ENCODE measurements at places on chromosomes 16 and 17.

- DNase-seq = no peak
These were observed 30.8 kb upstream of the DHX40 start for GRCh38 chr17:59534583-59534982.

DNA sequence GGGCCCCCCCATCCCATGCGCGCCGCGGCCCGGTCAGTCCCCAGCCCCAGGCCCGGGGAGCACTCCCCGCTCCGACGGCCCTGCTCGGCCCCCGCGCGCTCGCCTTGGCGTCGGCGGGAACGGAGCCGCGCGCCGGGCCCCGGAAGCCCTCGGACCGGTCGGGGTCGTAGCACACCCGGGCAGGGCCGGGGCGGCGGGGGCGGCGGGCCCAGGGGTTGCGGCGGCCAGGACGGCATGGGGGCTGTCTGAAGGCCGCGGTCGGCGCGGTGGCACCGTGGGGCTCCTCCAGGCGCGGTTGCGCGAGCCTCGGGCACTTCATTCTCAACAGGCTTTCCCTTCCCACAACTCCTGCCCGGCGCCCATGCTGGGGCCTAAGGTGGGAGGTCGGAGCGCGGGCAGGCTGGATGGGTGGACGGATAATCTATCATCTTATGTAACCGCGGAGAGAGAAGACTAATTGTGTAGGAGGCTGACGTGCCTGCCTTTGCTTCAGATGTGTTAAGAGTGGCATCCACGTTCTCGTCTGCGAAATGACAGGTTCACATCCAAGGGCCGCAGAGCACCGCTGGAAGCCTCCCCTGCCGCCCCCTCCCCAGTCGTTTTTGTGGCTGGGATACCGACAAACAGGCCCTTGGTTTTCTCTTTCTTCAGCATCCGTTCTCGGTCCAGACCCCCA, 708 bp downstream of the BAIAP2 start:
- no peak for DNase-seq

- DNase-seq = no peak
These were observed 12.3 kb upstream of the FAM83G start for GRCh38 chr17:19016881-19017280.

DNA sequence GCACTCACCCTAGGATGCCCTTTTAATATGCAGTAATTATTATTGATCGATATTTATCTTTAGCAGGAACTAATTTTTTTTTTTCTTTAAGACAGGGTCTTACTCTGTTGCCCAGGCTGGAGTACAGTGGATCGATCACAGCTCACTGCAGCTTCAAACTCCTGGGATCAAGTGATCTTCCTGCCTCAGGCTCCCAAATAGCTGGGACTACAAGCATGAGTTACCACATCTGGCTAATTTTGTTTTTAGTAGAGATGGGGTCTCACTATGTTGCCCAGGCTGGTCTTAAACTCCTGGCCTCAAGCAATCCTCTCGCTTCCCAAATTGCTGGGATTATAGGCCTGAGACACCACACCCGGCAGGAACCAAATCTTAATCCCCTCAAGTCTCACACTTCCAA, 29.3 kb downstream of the KIAA0753 start:
- no peak for DNase-seq

DNA sequence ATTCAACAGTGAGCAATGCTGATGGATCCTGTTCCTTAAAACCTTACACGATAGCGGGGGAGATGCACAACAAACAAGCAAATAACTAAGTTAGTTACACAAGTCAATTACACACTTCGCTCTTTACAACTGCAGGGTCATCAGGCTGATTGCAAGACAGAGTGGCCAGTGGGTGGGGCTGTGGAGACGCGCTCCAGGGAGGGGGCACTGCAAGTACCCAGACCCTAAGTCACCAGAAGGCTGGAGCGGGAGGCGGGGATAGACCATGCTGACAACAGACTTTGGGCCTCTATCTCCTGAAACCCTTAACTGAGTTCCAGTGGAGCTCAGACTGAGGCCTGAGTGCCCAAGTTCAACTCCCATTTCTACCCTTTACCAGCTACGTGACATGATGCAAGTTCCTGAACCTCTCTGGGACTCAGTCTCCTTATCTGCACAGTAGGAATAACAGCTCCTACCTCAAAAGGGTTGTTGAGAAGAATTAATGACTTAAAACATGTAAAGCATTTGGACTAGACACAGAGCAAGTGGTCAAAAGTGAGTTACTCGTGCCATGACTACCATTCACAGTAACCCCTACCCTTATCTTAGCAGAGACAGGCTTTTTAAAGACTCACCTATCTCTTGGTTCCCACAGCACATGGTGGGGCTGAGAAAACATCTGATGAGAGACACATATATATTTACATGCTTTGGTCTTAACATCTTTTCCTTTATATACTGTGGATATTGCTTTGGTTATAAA, 10.4 kb downstream of the CPPED1 start:
- DNase-seq = no peak

DNA sequence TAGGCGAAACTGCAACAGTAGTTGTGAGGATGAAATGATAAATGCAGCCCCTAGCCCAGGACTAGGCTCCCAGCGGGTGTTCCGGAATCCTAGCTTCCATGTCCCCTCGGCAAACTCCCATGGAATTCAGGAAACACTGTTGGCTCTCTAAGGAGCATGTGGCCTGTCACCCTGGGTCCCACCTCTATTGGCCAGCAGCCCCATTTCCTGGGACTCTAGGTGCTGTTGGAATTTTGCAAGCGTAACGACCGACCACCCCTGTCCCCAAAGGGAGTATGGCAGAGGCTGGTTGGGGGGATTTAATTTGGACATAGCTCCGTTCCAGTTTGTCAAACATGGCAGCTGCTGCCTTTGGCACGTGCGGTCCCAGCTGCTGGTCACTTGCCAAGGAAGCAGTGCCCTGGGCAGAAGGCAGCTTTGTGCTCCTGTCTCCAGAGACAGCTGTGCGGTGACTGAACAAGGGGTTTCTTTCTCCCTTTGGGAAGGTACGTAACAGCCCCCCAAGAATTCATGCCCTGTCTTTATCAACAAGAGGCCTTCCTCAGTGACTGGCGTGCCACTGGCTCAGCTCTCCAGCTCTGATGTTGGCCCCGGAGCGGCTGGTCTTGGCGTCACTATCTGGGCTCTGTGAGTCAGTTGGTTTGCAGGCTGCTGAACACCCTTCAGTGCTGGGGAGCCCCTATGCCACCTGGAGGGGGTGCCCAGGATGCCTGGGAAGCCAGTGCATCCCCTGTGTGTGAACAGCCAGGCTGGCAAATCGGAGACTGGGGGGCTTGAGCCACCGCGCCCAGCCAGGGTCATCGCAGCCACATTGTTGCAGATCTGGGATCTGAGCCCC, 235.2 kb upstream of the TNRC6C start:
- no peak for DNase-seq

DNA sequence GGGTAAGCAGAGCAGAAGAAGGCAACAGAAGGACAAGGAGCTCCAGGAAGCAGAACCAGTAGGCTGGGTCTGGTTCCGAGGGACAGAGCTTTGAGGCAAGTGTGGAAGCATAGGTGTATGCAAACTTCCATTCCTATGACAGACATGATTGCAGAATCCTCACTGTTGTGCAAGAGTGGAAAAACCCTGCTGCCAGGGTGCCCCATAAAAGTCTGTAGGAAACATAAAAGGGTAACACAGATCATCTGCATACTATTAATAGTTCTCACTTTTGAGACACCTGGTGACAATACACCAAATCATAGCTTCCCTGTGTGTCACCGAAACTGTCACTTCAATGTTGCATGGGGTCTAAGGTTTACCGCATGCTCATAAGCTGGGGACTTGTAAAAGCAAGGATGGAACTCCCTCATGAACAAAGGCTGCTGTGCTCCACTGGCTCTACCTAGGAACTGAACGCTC, 39.7 kb downstream of the ARHGAP17 start:
- DNase-seq = no peak

GRCh38 chr16:15493466-15494180, 59.2 kb downstream of the BMERB1 start:
- no peak for DNase-seq

DNA sequence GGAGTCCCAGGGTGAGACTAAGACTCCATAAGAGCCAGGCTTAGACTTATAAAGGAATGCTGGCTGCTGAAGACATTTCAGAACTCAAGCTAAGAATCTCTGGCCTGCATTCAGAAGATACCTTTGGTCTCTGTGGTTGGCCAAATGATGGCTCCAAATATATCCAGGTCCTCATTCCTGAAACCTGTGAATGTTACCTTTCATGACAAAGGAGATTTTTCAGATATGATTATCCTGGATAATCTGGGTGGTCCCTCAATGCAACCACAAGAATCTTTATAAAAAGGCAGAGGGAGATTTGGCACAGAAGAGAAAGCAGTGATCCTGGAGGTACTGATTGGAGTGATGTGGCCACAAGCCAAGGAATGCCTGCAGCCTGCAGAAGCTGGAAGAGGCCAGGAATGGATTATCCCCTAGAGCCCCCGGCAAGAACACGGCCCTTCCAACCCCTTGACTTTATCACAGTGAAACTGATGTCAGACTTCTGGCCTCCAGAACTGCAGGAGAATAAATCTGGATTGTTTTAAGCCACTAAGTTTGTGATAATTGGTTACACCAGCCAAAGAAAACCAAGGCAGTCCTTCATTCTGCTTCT, 253.3 kb downstream of the SLC39A11 start:
- no peak for DNase-seq

DNA sequence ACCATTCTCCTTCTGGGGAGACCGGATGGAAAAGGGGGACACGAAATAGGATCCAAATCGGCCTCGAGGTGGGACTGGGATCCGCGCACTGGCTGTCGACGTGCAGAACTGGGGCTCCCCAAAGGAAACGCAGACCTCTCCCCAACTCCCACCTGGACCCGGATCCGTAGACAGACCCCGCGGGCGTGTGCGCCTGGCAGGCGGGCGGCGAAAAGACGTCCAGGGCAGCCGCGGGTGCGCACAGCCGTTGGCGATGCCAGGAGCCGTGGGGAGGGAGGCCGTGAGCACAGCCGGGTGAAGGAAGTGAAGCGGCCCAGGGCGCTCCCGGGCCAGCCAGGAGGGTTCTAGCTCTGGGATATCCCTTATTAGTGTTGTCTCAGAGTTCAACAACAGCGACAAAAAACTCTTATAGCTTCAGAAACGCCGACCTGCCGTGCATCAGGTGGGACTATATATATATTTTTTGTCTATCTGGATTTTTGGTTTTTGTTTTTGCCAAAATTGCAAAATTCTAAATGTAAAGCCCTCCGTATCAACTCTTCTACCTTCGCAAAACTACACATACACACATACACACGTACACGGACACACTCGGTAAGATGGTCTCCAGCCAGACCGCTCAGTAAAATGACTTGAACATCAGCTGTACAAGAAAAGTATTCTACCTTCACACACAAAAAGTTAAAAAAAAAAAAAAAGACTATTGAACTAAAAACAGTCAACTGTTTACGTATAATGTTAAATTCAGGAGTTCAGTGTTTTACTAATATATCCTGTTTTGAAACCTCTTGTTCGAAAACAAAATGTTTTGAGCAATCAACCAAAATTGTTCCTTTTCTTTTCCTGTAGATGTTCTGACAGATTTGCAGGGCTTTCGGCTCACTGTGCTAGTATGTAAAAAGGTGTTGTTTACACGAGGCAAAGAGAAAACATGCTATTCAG, 5.2 kb upstream of the AATF start:
- no peak for DNase-seq

DNA sequence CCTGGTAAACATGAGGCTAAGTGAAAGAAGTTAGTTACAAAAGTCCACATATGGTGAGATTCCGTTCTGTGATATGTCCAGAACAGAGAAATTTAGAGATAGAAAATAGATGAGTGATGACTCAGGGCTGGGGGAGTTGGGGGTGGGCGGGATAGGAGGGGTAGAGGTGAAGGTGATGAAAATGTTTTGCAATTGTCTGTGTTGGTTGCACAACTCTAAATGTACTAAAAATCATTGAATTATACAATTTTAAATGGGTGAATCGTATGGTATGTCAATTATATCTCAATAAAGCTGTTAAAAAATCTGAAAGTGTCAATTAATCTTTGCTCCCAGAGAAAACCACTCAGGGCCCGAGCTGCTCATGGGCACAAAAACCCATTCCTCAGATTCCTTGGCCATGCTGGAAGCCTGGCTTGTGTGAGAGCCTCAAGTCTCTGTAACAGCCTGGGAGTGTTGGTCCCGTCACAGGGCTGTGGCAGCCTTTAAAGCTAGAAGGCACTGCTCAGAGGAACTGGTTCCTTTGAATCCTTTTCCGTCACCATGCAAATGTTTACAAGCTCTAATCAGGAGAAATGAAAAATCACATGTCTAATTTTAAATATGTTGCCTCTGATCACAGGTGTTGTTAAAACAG, 225.3 kb downstream of the WWOX start:
- DNase-seq = no peak

DNA sequence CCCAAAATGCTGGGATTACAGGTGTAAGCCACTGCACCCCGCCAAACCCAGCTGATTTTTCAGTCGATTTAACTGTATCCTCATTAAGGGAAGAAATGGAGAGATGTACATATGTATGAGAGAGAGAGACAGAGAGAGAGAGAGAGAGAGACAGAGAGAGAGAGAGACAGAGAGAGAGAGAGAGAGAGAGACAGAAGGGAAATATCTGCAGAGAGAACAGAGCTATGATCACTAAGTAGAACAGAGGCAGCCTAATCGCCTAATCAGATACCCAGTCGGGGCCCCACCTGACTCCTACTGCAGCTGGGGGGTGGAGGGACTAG, 70.0 kb downstream of the RBBP6 start:
- no peak for DNase-seq

DNA sequence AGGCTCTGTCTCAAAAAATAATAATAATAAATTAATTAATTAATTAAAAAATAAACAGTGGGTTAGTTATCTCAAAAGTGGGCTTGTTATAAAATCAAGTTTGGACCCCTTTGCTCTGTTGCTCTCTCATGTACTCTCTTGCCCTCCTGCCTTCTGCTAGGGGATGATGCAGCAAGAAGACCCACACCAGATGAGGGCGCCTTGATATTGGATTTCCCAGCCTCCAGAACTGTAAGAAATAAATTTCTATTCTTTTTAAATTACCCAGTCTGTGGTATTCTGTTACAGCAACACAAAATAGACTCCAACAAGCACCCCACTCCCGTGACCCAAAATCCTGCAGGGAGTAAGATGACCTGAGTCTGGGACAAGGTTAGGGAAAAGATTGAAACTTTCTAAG, 2.1 kb upstream of the ZNF652 start:
- DNase-seq = no peak

- no peak for DNase-seq
These were observed 393 bp downstream of the RNF166 start for GRCh38 chr16:88705801-88706228.

GRCh38 chr17:61818225-61818624, 45.1 kb downstream of the BRIP1 start:
- DNase-seq = no peak

DNA sequence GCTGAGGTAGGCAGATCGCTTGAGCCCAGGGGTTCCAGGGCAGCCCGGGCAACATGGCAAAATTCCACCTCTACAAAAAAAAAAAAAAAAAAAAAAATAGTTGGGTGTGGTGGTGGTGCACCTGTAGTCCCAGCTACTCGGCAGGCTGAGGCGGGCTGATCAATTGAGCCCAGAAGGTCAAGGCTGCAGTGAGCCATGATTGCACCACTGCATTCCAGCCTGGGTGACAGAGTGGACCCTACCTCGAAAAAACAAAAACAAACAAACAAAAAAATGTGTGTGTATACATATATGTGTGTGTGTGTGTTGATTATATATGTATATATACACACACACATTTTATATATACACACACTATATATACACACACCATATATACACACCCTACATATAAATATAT, 39.1 kb upstream of the TBC1D3K start:
- DNase-seq = no peak

GRCh38 chr17:41812381-41813151, at the start of gene FKBP10:
Gene FKBP10 (plus strand): TSS chr17:41813004. CDS start chr17:41813035, 31 bp downstream.
- no peak for DNase-seq

Data from ascending aorta (tissue), 2 donors.